COLO829 (cell line): ENCODE measurements at places on chromosomes 12 and 14.

- no peak for DNase-seq
Measured at GRCh38 chr12:64216239-64216638, 5.9 kb downstream of the KICS2 start.

DNA sequence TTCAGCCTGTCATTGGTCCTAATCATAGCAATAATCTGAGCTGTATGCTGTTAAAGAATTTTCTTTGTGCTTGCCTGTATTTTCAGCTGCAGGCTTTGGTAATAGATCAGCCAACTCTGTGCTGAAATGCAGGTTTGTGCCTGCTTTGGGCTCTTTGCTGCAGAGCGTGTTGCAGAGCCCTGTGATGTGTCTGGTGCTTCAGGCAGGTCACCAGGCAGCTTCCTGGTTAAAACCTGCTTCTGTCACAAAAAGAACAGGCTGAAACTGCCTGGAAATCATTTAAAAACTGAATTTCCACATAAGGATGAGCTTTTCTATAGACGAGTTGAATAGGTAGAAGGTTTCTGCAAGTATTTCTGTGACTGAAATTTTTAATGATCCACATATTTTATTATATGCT is 3.1 kb downstream of the DIP2B start:
- no peak for DNase-seq

DNA sequence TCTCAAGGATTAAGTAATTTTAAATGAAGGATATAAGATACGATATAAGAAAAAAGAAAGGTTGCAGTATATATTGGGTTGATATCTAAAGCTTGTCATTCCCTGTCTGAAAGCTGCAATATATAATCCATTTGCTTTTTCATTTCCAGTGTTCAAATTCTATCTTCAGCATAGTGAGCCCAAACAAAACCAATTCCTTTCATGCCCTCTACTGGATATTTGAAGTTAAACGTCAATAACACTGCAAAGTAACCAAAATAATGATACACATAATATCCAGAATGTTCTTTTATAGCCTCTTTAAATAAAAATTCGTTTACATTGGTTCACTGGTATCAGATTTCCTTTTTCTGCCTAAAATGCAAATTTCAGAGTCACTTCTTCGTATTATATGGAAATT is 64.5 kb upstream of the DAAM1 start:
- peak; percentile 37 for DNase-seq

DNA sequence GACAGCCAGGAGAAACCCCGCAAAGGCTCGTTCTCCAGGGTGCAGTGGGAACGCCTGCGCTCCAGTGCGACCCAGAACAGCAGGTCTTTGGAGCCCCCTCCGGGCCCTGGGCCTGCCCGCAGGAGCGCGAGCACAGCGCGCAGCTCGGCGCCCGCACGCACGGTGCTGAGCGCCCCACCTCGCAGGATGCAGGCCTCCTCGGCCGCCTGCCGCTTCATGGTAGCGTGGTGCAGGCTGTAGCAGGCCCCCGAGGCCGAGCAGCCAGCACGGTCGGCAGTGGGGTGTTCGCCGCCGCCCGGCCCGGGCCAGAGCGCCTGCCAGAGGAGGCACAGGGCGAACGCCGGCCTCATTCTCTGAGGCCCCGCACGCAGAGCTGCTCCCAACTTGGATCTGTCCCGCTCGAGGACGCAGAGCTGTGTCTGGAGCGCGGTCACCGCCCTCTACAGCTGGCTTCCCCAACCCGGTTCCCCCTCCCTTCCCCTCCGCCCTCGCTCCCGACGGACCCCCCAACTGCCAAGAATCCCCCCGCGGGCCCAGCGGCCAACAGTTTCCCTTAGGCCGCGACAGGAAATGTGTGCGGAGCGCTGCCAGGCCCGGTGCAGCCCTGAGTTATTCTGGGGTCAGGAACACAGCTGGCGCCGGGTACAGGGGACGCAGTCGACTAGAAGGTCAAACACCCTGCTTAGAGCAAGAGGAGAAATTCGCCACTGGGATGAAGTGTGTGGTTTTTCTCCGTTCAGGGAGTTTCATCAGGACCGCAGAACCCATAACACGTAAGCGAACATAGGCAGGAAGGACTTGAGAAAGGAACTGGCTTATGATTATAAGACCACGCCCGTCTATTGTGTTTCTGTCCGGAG is at the start of gene CLEC14A:
Gene CLEC14A, minus strand, starts transcription at position 421 of the 860 bp plus-strand sequence. Its CDS starts 71 bp downstream, at position 350.
- DNase-seq: no peak

GRCh38 chr12:51472984-51473383 is 48.4 kb downstream of the SLC4A8 start:
- DNase-seq: no peak

DNA sequence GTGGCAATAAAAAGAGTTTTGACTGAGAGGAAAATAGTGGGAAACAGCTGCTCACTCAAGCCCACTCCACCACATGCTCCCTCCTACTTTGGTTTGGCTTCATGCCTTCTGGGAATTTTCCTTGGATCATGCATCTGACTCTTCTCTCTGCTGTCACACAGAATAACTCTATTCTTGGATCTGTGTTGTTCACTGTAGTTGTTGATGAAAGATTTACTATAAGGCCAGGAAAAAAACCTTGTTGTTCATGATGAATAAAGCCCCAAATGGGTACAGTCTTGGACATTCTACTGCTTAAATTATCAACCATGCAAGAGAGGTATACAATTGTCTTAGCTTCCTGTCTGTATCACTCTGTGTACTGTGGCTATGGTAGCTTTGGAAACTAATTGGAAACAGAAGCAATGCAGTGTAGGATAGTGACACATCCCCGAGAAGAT is 70.5 kb downstream of the TMX1 start:
- no peak for DNase-seq
